ENCODE measurements at places on chromosomes 5 and 9.

DNA sequence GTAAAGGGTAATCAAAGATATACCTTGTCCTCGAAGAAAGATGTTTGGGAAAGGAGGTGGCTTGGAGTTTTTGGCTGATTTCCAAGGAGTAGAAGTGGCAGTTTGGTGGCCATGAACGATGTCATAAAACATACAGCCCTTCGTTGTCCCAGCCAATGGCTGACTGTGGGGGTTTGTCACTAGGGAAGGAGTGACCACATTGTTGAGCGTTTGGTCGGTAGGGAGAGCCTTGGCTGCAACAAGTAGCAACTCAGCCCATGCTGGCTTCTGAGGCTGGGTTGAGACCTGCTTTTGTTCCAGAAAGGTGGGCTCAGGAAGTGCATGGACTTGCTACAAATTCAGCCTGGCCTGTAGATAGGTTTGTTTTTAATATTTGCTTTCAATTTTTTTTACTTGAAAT is 128.3 kb downstream of the BOD1 start:
- DNase-seq = no peak

DNA sequence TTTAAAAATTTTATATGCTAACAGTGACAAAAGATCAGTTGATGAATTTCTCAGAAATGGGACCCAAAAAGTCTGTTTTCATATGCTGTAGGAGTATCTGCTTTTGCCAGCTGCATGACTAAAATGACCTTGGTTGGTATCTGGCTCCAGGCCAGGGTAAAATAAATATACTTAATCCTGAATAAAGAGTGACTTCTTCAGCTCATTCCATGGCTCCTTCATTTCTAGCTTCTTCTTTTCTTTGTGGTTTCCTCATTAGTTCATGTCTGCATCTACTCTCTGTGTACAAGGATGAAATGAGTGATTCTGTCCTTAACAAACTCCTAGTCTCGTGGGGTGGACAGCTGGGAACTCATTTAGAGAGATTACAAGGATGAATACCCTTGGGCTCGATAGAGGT is 36.0 kb downstream of the RCL1 start:
- no peak for DNase-seq

DNA sequence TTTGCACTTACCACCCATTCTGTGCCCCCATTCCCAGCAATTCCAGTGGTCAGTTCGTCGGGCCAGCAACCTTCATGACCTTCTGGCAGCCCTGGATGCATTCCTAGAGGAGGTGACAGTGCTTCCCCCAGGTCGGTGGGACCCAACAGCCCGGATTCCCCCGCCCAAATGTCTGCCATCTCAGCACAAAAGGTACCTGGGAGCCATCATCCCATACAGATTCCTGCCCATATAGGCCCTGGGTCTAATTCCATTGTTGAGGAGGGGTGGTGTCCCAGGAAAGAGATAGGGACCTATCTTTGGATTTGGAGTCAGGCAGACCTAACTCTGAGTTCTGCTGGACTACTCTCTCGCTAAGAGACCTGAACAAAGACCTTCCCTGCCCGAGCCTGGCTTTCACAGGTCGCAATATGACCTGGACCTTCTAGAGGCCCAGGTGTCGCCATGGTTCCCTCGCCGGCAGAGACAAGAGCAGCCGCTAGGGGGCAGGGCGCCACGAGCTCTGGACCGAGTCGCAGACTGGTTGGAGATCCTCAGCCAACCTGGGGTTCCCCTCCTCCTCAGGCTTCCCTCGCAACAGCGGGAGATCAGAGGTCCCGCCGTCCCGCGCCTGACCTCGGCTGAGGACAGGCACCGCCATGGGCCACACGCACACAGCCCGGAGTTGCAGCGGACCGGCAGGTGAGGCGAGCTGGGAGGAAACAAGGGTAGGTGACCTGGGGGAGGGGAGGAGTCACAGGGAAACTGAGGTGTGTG is 3.1 kb downstream of the SLC4A9 start:
- DNase-seq = no peak

DNA sequence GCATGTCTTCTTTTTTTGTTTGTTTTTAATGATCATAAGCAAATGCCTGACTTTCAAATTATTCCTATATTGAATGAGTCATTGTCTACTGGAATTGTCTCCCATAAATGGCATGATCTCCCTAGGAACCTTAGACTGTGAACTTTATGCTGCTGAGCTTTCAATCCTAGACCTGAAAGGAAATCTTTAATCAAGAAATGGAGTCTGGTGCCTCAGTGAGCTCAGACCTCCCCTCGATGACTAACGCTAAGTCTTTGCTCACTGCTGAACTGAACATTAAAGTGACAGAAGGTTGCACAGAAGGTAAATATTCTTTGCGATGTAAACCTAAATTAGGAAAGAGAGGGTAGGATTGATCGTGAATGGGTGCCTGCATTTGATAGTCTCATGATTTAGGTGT is 745.2 kb upstream of the WWC1 start:
- no peak for DNase-seq

DNA sequence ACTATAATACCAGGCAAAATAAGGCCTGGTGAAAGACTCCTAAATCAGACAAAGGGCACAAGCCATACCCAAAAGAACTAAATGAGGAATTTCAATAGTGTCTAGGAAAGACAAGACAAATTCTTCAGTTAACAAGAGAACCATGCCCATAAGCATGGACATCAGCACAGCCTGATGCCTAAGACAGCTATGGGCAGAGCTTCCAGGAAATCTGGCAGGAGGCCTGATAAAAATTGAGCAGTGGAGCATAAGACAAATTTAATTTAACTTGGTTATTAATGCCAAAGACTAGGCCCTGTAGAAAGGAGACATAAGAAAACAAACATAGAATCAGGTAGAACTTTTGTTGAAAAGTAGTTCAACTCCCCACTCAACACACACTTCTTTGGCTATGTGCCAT is 17.3 kb downstream of the KLHL3 start:
- DNase-seq = no peak

GRCh38 chr9:122444041-122444733 is 33.5 kb downstream of the OR1J1 start:
- DNase-seq = peak; percentile 79

DNA sequence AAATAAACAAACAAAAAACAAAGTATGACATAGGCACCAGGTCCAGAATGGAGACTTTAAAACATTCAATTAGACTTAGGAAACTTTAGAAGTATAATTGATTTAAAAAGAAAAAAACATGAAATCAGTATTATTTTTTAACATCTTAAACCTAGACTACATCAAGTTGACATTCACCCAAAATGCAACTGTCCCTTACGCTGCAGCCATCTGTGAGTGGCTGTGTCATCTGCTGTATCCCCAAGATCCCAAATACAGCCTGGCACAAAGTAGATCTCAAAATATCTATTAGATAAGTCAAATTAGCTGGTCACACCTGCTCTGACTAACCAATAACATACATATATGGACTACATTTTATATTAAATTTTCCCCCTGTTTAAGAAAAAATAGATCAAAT is 7.8 kb downstream of the TTLL11 start:
- DNase-seq = no peak

GRCh38 chr9:4366591-4367330 is 66.9 kb upstream of the GLIS3 start:
- DNase-seq = no peak

DNA sequence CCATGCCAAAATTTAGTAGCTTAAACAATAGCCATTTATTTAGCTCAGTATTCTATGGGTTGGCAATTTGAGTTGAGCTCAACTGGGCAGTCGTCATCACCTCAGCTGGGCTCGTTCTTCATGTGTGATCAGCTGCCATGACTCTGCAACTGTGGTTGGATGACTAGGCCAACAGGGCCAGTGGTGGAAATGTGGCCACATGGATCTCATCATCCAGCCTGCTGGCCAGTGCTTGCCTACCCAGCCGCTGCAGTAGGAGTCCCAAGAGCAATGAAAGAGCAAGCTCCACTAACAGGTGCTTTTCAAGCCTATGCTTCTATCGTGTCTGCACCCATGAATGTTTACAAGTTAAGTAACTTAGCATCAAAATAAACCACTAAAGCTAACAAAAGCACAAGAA is 158.0 kb downstream of the ATPSCKMT start:
- DNase-seq = no peak

- DNase-seq = no peak
Observed at GRCh38 chr9:131841765-131842318, 102.0 kb upstream of the RAPGEF1 start.

- DNase-seq = no peak
Observed at GRCh38 chr9:126151686-126152134, 174.9 kb upstream of the MVB12B start.

DNA sequence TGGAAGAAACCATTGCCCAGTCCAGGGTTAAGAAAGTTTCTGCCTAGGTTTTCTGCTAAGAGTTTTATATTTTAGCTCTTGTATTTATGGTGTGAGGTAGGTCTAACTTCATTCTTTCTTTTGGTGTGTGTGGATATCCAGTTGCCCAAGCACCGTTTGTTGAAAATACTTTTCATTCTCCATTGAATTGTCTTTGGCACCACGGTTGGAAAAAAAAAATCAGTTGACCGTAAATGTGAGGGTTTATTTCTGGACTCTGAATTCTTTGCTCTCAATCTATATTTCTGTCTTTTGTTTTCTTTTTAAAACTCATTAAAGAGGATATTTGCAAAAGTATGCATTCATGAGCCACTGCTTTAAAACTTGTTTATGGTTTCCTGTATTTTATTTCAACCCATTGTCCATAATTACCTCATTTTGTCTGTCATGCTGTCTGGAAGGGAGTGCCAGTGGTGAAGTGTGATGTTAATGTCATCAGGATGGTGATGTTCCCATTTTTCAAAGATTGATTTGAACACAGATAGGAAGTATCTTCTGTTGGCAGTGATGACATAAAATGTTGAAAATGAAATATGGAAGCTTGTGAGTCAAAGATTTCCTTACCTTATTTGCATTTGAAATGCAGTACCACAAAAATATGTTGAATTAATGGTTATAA is 33.9 kb downstream of the HABP4 start:
- no peak for DNase-seq

- DNase-seq = no peak
Observed at GRCh38 chr9:114888607-114889006, 41.8 kb downstream of the TNFSF8 start.

DNA sequence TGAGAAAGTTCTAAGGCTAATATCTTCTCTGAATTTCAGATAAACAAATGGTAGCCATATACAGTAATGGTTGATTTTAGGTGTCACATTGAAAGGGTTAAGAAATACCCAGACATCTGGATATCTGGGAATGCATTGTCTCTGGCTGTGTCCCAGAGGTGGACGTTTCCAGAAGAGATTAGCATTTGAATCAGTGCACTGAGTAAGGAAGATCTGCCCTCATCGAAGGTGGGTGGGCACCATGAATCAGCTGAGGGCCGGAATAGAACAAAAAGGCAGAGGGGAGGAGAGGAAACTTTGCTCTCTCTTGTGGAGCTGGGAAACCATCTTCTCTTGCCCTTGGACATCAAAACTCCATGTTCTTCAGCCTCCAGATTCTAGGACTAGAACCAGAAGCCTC is 554.4 kb downstream of the IRX1 start:
- no peak for DNase-seq

- no peak for DNase-seq
Observed at GRCh38 chr5:177450667-177451424, 4.2 kb downstream of the PRR7 start.

Data from AG09309 (cell line).